ENCODE measurements at places on chromosomes 4 and X.

GRCh38 chr4:23828020-23828715 is 61.7 kb downstream of the PPARGC1A start:
- no peak for DNase-seq

DNA sequence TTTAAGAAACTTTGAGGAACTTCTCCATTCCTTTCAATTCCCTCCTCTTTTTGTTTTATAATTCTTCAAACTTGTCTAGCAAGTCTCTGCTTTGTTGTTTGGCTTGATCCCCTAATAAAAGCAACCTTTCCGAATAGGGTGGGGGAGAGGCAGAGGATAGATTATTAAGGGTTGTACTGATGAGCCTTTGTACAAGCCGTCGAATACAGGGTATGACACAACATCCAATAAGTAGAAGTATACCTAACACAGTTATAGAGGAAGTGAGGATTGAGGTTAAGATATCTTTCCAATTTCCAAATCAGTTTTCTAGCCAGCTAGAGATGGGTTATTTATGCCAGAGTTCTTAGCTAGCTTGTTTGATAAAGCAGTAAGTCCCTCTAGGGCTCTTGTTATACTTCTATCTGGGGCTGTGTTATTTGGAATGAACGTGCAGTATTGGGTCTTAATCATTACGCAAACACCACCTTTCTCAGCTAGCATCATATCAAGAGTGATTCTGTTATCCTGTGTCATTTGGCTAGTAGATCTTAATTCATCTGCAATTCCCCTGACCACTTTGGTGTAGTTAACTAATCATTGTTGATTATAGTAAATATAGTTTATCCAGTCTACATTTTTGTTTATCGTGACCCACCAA is 18.5 kb downstream of the METAP1 start:
- no peak for DNase-seq

GRCh38 chr4:90234916-90235547 is 107.8 kb downstream of the CCSER1 start:
- no peak for DNase-seq

- peak; percentile 47 for DNase-seq
Measured at GRCh38 chr4:128427832-128428366, 140.3 kb upstream of the PGRMC2 start.

GRCh38 chrX:25143596-25143995 is 127.8 kb upstream of the ARX start:
- no peak for DNase-seq

GRCh38 chr4:182449930-182450439 is 206.8 kb downstream of the TENM3 start:
- no peak for DNase-seq

DNA sequence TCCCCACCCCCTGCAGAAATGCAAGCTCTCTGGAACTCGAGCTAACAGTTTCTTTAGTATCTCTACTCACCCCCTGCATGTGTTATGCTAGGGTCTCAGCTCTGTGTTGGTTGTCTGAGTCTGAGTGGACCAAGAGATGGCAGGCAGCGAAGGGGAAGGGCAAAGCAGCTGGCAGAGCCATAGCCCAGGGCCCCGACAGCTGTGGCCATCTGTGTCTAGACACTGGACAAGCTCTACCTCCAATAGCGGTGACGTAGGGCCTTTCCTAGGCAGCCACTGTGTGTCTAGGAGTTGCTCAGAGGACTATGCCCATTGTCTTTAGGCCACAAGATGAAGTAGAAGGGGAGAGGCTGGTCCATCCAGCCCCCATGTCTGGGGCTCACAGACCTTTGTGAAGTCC is 79.2 kb downstream of the EFNB1 start:
- no peak for DNase-seq

- no peak for DNase-seq
Measured at GRCh38 chr4:11053601-11054220, 369.1 kb upstream of the CLNK start.

- DNase-seq: no peak
Measured at GRCh38 chr4:120691106-120691505, 231.4 kb downstream of the PRDM5 start.

DNA sequence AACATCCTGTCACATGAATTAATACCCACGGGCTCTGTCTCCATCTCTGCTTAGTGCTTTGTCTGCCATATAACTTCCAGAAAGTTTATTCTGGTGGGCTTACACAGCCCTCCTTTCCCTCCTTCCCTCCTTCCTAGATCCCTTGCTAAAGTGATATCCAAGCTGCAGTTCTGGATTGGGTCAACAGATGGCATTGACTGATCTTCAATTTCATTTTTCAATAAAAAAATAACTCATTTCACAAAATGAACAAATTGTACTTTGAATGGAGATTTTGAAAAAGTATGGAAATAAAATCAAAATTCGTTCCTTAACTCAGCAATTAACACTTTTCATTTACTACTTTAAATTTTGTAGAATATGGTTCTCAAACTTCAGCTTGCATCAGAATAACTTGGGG is 94.9 kb downstream of the NXF2 start:
- DNase-seq: no peak

DNA sequence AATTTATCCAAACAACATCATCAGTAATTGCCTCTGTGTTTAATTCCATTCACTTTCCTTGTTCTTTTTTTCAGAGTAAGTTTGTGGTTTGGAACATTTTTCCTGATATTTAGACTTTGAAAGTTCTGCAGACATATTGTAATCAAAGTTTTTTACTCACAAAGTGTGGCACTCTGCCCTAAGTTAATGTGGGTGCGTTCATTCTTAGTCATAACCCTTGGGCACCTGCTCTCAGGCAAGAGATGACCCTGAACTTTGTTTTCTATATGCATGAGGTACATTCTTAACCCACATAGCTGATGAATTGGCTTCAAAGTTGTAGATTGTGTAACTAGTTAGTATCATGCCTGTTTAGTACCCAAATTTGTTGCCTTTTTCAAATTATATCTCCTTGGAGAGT is 424.3 kb downstream of the GRXCR1 start:
- DNase-seq: no peak

- no peak for DNase-seq
Measured at GRCh38 chr4:17469931-17470674, 41.8 kb downstream of the QDPR start.

DNA sequence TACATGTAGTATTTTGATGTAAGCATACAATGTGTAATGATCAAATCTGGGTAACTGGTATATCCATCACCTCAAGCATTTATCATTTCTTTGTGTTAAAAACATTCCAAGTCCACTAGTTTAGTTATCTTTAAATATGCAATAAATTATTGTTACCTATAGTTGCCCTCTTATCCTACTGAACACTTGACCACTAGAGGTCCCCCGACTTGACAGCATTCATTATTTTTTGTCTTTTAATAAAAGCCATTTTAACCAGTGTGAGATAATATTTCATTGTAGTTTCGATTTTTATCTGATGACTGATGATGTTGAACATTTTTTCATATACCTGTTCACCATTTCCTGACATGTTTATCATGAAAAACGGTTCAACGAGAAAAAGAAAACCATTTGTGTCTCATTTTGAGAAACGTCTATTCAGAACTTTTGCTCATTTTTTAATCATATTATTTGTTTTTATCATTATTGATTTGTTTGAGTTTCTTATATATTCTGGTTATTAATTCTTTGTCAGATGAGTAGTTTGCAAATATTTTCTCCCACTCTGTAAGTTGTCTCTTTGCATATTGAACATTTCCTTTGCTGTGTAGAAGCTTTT is 199.0 kb upstream of the CXXC4 start:
- no peak for DNase-seq

- DNase-seq: no peak
Measured at GRCh38 chr4:186203406-186203805, 12.0 kb downstream of the CYP4V2 start.

DNA sequence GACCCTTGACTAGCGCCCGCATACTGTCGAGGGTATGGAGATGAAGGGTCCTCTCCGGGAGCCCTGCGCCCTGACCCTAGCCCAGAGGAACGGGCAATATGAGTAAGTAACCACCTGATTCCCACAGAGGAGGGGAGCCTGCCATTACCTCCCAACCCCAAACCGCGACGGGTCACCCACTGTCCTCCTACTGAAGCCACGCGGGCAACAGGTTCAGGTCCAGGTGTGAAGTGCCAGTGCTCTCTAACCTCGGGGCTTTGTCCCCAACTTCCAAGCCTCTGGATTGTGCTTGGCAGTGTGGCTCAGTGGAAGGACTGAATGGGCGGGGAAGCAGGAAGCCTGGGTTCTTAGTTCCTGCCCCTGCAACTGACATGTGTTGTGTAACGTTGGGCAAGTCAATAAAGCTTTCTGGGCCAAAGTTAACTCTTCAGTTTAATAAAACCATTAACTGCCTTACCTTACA is 694 bp downstream of the OCRL start:
- no peak for DNase-seq

DNA sequence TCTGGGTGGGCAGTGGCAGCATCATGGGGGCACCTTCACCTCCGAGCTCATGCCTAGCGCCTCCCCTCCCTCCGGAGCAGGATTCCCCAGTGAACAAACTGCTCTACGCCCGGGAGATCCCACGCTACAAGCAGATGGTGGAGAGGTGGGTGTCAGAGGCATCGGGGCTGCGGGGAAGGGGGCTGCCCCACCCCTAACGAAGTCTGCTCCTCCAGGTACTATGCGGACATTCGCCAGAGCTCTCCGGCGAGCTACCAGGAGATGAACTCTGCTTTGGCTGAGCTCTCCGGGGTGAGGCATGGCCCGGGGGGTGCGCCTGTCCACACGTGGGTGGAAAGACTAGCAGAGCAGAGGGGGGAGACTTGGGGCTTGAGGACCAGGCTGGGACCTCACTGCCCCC is 2.7 kb upstream of the SRPK3 start:
- no peak for DNase-seq

- no peak for DNase-seq
Measured at GRCh38 chr4:145907812-145908211, 30.8 kb downstream of the ZNF827 start.
